ENCODE measurements at places on chromosomes 3 and 15.

- DNase-seq, result peak; percentile 47
Observed at GRCh38 chr3:23263796-23264195, 60.7 kb downstream of the UBE2E2 start.

DNA sequence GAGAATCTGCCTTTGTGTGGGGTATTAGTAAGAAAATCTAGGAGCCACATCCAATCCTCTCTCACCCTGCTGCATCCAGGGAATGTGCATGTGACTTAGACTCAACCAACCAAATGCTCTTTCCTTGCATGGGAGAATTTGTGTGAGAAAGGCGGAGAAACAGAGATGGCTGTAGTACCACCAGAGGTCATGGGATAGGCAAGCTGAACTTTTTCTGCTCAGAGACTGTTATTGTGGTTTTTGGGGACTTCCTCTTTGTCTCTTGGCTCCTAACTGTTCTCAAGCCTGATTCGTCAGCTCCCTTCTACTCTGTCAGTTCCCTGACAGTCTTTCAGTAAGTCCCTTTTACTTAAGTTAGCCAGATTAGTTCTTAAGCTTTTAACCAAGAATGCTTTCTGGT is 2.6 kb upstream of the ZSCAN2 start:
- no peak for DNase-seq

- DNase-seq, result peak; percentile 96
Observed at GRCh38 chr3:49900491-49901153, 3.1 kb downstream of the MST1R start.

GRCh38 chr3:120855665-120856437 is 52.2 kb upstream of the STXBP5L start:
- peak; percentile 63 for DNase-seq

GRCh38 chr3:16761571-16761970 is 123.2 kb upstream of the PLCL2 start:
- no peak for DNase-seq
